Femur (tissue), 1 donor: ENCODE measurements at places on chromosomes 13 and 19.

DNA sequence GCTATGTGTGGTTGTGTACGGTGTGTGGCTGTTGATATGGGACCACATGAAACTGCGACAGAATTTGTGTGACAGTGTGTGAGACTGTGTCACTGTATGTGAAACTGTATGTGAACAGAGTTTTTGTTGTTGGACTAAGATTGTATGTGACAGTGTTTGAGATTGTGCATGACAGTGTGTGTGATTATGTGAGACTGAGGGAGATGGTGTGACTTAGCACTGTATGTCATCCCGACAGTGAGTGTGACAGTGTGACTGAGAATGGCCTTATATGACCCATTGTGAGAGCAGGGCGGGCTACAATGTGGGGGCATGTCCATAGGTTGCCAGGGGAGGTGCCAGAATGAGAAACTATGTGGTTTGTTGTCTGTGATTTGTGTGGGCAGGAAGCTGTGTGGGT lies 930 bp downstream of the ZNF583 start:
- DNase-seq, result no peak

DNA sequence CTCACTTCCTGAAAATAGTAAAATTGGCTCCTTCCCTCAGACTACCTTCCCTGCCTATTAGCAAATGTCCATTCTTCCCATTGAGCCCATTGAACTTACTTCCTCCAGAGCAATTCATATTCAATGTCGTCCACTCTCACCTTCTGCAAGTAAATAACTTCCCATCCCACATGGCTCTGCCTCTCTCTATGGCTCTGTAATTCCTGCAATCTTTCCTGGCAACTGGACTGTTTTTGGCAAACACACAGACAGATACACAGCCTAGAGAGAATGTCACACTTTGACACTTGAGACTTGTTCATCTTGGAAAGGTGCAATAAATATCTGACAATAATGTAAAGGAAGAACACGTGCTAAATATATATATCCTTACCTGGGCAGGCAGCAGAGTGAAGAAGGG lies 18.3 kb downstream of the UQCRFS1 start:
- DNase-seq, result no peak

- no peak for DNase-seq
These were observed 5.9 kb upstream of the CIRBP start for GRCh38 chr19:1263188-1263587.

- no peak for DNase-seq
These were observed 1.5 kb downstream of the SPATA13 start for GRCh38 chr13:24161980-24162525.

DNA sequence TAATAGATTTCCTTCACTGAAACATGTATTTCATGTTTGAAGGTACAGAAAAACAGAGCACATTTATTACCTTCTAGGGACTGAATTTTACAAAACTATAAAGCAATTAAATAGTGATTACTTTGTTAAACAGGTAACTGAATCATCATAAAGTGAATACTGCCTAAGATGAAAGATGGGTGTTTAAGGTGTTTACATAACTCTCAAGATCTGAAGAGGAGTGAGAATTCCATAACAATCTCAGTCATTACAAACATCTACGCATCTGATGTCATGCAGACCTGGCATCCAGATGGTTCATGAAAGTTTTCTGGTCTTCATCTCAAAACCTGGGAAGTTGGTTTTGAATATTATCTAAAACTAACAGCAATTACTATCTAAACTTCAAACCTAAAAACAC lies 80.4 kb downstream of the MIPEP start:
- no peak for DNase-seq

GRCh38 chr19:30718707-30719106 lies 346.5 kb downstream of the ZNF536 start:
- no peak for DNase-seq

DNA sequence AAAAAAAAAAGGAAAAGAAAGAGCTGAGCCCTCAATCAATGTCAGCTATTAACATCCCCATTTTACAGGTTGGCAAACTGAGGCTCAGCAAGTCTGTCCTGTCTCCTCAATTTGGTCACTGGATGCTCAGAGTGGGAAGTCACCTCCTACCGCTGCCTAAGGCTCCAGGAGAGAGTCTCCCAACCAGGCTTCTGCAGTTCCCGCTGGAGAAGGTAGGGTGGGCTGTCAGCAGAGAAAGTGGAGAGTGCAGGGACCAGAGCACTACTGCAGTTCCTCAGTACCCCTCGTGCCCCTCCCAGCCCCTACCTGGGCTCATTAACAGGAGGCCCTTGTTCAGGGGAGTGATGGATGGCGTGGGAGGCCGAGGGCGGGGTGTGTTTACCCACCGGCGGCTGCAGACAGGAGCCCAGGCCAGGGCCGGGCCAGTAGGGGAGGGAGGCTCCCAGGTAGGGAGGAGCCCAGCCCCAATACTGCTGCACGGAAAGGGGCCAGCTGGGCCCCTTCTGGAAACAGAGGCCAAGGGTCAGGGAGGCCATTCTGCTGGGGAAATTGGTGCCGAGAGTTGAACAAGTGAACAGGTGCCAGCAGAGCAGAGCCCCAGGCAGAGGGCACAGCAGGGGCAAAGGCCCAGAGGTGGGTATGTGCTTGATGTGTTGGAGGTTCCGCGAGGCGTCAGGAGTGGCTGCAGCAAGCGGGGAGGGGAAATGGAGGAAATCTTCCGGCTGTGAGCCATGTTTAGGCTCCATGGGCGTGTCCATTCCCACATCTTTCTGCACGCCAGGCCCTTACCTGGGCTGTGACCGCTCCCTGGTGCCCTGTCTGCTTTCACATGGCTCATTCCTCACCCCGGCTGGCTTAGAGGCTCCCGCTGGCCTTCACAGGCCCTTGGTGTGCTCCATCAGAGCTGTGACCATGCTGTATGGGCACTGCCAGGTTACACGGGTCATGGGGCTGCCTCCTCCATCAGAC lies 7.6 kb upstream of the COMP start:
- DNase-seq, result no peak

DNA sequence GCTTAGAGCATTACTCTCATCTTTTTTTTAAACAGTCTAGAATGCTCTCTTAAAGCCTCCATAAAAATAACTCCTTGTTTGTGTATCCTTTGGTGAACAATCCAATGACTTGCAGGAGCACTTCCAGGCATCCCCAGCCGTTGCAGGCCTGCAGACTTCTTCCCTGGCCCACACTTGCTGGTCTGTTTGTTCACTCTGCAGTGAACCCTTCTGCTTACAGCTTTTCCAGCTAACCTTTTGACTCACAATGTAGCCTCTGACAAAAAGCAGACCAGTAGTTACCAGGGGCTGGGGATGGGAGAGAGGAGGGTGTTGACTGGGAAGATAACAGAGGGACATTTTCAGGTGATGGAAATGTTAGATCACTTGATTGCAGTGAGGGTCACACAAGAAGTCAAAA lies 9.1 kb downstream of the GPR42 start:
- DNase-seq, result no peak

- no peak for DNase-seq
These were observed 8.7 kb upstream of the SBNO2 start for GRCh38 chr19:1182727-1183126.

DNA sequence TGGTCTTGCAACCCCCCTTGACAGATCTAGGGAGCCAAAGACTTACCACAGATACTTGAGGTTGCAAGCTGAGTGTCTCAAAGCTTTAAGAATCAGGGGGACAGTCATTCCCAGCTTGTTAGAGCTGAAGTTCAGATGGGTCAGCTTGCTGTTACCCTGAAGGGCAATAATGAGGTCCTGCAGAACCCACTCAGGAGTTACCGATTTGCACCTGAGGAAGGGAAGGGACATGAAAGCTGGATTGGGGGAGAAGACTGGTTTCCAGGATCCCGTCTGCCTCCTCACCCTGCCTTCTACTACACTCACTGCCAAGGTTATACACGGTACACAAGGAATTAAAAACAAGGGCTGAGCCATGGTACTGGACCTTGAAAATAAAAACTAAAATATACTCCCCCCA lies 24.4 kb downstream of the NLRP13 start:
- DNase-seq, result no peak

GRCh38 chr13:89205856-89206520 lies 1534.8 kb downstream of the SLITRK5 start:
- no peak for DNase-seq

- DNase-seq, result no peak
These were observed 21.7 kb upstream of the SLC25A30 start for GRCh38 chr13:45439781-45440462.

- no peak for DNase-seq
These were observed 140.9 kb downstream of the TBC1D4 start for GRCh38 chr13:75341028-75341427.

DNA sequence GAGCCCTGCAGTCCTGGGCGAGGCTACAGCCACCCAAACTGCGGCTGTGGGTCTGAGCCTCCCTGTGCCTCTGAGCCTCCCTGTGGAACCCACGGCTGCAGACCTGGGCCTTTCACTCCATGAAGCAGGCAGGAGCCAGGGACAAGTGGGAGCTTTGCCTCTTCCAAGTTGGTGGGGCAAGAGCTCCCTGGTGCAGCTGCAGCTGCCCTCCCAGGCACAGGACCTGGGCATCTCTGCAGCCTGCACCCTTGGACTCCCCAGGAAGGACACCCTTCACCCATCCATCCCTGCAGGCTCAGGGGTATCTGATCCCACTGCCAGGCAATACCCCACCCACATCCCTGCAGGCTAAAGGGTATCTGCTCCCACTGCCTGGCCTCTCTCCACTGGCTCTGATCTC lies 2.3 kb downstream of the TEX26 start:
- DNase-seq, result no peak

GRCh38 chr13:75960538-75960994 lies 324.4 kb downstream of the LMO7 start:
- no peak for DNase-seq

DNA sequence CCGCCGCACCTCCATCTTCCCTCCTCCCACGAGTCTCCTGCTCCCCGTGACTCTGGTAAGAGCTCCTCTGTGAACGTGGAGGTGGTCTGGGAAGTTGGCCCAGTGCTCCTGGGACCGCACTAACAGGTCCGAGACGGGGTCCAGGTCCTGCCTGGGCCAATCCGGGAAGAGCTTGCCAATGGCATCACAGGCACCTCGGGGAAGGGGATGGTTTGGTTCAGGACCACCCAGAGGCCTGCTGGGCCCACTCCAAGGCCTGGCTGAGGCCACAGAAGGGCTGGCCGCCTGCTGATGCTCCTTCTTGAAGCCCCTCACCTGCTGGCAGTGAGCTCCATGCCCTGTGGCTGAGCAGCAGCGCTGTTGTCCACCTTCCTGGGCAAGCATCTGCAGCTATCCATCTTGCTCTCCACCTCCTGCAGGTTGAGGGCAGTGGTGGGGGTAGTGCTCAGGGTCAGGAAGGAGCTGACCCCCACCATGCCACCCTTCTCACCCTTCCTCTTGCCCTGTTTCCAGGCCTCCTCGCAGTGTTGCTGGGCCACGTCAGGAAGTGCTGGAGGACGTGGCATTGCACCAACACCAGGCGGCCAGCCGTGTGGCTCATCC lies 41.2 kb upstream of the TPM4 start:
- DNase-seq, result peak; percentile 10

DNA sequence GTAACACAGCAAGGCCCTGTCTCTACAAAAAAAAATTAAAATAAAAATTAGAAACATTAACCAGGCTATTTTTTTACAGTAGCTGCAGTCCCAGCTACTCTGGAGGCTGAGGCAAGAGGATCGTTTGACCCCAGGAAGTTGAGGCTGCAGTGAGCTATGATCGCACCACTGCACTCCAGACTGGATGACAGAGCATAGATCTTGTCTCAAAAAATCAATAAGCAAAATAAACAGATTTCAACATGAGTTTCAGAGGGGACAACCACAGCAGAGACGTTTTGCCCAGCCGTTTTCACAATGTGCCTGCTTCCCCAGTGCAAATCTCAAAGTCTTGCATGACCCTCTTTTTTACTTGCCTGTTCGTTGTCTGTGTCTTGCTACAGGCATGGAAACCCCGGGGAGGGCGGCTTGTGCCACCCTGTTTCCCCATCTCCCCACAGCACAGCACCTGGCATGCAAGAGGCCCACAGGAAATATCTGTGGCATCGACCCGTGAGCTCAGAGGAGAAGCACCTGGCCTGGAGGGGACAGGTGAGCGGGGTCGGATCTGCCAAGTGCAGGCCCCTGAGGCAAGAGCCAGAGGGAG lies 222.0 kb upstream of the ZNF507 start:
- DNase-seq, result no peak

- no peak for DNase-seq
These were observed 148.4 kb downstream of the AKAP11 start for GRCh38 chr13:42420304-42420703.

GRCh38 chr13:32895296-32895695 lies 120.9 kb upstream of the KL start:
- DNase-seq, result no peak

- DNase-seq, result no peak
These were observed 4.5 kb downstream of the BSG start for GRCh38 chr19:576768-577438.

DNA sequence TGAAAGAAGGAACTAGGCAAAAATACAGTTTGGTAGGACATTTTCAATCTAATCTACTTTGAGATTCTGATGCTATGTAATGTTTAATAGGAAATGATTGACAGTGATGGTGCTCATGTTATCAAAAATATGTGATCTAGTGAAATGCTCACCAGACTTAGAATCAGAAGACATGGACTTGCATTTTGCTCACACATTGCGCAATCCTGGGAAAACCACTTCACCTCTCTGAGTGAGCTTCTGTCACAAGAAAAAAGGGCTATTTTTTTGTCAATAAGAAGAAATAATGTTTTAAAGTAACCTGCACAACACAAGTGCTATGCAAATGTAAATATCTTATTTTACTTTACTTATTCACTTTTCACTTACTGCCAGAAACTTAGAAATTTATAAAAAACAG lies 380.9 kb upstream of the HTR2A start:
- DNase-seq, result no peak

GRCh38 chr19:16334411-16334810 lies 9.8 kb downstream of the KLF2 start:
- no peak for DNase-seq

DNA sequence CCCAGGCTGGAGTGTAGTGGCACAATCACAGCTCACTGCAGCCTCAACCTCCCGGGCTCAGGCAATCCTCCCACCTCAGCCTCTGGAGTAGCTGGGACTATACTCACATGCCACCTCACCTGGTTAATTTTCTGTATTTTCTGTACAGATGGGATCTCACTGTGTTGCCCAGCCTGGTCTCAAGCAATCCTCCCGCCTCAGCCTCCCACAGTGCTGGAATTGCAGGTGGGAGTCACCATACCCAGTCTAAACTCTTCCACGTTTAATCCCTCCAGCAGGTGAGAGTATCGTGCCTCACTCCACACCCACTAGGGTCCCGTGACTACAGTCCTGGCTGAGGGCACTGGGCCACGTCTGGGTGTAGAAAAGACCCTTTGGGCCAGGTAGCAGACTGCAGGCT lies 16.5 kb downstream of the BCAT2 start:
- DNase-seq, result no peak

- DNase-seq, result no peak
These were observed 66.2 kb downstream of the SPATA13 start for GRCh38 chr13:24226762-24227161.

DNA sequence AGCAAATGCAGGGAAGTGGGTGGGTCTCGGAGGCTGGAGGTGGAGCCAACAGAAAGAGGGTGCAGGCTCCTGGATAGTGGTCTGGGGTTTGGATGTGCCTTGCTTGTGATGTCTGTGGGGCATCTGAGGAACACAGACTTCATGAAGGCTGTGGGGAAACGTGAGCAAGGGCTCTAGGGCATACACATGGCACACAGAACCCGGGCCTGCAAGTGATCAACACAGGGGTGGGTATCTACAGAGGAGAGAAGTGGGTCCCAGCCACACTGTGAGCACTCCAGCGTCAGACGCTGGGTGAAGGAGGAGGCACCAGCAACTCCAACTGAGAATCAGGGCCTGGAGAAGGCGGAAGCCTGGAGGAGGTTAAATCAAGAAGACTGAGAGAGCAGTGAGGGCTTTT lies 5.4 kb upstream of the UBE2M start:
- DNase-seq, result no peak
